ENCODE measurements at places on chromosomes 5 and 9.

- DNase-seq, result peak; percentile 37
Measured at GRCh38 chr9:121871431-121872025, 220.1 kb downstream of the DAB2IP start.

- no peak for DNase-seq
Measured at GRCh38 chr5:134127376-134127861, 12.9 kb downstream of the TCF7 start.

DNA sequence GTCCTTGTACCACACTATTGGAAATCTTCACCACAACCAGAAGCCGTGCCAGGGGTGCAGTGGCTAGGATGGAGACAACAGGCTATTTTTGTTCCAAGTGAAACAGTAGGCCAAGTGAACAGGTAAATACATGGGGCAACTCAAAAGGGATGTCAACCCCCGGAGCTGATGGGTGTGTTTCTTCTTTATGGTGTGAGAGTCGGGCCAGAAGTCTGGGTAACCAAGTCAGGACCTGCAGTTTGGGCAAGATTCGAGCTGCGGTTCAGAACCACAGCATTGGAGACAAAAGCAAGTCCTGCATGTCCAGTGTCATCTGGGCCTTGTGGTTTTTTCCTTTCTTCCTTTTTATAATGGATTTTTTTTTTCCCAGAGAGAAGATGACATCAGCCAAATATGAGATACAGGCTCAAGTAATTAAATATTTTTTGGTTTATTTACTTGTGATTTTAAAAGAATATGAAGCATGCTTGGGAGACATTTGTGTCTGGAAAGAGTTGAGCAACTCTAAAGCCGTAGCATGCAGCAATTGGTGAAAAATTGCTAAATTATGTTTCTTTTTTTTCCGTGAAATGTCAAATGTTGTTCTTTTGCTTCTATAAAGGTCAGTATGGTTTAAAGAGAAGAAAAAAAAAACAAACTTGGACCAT, 261.6 kb downstream of the ARRDC3 start:
- no peak for DNase-seq

DNA sequence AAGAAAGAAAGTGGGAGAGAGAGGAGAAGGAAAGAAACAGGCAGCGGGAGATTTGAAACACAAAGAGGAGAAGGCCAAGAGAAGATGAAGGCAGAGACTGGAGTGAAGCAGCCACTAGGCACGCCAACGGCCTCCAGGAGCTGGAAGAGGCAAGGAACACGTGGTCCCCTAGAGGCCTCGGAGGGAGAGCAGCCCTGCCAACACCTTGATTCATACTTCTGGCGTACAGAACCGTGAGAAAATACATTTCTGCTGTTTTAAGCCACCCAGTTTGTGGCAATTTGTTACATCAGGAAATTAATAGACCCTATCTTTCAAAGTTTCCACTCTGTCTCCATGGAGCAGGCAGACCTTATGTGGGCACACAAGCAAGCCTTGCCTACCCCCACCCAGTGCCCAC, 133.4 kb downstream of the ACTL7B start:
- DNase-seq, result no peak

GRCh38 chr9:28801144-28801799, 1228.0 kb upstream of the C9orf72 start:
- peak; percentile 62 for DNase-seq

DNA sequence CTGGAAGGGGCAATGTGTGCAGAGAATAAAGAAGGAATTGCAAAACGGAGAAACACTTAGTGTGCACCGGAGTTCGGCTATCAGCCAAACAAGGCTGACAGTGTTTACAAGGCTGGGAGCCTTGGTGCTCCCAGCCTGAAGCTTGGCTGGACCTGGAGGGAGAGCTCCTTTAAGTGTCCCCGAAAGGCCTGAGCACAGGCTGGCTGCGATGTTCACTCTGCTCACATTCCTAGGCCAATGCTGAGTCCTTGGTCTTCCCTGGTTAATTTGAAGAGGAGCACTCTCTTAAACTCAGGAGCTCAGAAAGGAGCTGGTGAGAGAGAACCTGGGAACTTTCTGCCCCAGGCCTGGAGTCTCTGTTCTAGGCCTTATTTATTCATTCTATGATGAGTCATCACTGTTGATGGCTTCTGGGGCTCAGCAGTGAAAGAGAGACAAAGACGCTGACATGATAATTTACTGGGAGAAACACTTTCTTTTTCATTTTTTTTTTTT, 88.6 kb upstream of the MYO10 start:
- peak; percentile 42 for DNase-seq

DNA sequence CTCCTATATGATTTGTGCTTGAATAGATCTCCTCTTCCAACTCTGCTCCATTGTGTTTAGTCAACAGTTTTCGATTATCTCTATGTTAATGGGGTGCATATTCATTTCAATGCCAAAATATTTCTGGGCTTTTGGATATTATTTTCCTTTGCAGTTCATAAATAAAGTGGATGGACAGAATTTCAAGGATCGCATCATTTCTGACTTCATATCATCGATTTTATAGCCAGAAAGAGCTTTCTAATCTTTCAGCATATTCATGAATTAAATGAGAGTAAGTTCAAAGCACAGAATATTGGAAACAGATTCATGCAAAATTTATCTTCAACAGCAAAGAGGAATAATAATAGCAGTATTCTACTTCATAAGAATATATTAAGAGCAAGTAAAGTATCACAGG, 60.0 kb upstream of the MINAR2 start:
- no peak for DNase-seq

DNA sequence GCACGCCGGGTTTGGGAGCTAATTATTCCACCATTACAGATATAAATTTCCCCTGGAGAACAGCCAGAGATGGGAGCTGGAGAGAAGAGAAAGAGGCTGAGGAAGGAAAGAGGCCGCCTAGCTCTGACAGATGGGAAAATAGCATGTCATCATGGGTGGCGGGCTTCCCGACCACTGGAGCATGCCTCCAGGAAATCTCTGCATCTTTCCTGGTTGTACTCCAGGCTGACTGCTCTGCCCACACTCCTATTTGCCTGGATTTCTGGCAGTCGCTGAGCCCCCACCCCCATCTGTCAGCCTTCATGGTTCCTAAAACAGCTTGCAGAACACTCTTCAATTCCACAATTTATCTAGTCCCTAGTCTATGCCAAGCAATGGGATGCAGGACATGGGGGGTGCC, 14.3 kb upstream of the GABRP start:
- no peak for DNase-seq

GRCh38 chr5:60585618-60586017, 114.3 kb downstream of the DEPDC1B start:
- no peak for DNase-seq

GRCh38 chr9:91241909-91242308, 119.8 kb downstream of the AUH start:
- no peak for DNase-seq

- no peak for DNase-seq
Measured at GRCh38 chr5:168317096-168317520, 25.7 kb downstream of the WWC1 start.

GRCh38 chr5:170306381-170306831, 8.8 kb upstream of the LCP2 start:
- DNase-seq, result peak; percentile 49

DNA sequence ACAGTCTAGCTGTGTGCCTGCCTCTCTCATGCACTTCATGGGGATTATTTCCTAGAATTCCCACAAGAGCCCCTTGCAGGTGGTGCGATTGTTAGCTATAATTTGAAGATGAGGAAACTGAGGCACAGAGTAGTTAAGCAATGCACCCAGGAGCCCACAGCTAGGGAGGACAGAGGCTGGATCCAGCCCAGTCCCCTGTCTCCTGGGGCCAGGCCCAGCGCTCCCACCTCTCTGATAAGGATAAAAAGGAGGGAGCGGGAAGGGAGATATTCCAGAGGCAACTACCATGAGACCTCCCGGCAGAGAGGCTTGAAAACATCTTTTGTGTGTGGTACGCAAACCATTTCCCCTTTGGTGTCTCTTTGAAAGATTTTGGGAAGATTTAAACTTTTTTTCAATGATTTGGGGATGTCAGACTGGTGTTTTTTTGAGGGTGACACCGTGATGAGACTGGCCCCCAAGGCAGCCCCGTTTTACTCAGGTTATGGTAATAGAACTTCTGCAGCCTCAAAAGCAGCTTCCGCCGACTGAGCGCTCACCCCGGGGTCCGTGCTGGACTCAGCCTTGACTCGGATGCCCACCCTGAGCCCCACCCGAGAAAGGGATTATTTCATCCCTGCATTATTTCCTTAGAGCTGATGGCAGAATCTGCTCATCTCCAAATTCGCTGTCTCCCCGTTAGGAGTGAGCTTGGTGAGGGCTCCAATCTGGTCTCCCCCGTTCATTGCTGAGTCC, 144.7 kb upstream of the IER5L start:
- no peak for DNase-seq

- no peak for DNase-seq
Measured at GRCh38 chr5:126066836-126067235, 356.4 kb upstream of the GRAMD2B start.

- DNase-seq, result no peak
Measured at GRCh38 chr5:59137846-59138245, 555.0 kb downstream of the RAB3C start.

DNA sequence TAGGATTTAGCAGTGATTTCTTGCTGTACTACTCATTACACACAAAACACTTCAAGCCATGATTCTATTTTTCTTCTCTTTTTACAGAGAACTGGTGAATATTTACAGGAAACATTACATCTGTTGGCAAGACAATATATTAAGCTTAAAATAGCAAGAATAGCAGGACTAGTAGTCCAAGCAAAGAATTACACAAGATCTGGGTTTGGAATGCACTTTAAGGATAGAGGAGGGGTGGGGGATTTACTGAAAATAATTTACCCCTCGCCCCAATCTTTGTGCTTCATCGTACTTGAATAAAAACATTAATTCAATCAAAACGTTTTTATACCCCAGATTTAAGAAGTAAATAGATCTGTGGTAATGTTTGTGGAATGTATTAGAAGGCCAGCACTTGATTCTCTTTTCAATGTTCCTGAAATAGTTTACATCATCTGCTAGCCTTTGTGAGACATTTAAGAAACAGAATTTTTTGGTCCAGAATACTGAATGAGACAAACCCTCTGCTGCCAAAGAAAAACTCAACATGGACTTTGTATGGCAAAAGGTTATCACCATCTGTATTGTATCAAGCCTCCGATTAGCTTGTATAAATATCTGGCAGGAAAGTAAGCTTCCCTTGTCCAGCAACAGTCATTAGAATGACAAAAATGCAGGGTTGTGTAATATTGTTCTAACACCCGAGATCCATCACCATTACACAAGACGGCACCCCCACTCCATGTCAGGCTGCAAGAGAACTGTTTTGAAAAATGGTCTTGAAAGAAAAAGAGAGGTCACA, 23.8 kb downstream of the SVEP1 start:
- peak; percentile 77 for DNase-seq

DNA sequence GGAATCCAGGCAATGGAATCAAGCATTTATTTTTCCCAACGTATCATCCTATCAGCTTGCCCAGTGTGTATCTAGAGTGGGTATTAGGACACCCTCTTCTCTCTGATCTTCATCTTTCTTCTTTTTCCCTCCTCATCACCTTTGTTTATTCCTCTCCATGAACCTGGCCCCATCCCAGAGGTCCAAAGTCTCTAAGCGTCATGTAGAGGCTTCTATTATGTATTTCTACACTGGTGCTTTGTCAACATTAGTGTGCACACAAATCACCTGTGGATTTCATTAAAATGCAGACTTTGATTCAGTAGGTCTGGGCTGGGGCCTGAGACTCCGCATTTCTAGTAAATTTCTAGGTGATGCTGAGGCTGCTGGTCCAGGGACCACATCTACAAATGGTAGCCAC, 19.8 kb upstream of the PIP5K1B start:
- no peak for DNase-seq

DNA sequence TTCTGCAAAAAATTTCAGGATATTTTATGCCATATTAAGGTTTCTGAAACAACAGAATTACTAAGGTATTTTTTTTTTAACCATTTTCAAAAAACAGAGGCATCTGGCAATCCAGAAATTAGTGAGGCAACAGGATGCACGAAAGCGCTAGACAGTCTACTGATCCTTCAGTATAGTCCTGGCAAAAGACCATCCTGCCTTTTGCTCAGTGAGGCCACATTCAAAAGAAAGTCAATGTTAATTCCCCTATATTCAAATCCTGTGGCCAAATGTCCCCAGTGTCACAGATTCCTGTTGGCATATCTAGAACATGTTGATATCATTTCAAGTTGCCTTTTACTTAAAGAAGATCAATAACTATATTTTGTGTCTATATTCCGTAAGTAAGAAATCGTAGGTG, 13.1 kb upstream of the NFIB start:
- DNase-seq, result no peak

DNA sequence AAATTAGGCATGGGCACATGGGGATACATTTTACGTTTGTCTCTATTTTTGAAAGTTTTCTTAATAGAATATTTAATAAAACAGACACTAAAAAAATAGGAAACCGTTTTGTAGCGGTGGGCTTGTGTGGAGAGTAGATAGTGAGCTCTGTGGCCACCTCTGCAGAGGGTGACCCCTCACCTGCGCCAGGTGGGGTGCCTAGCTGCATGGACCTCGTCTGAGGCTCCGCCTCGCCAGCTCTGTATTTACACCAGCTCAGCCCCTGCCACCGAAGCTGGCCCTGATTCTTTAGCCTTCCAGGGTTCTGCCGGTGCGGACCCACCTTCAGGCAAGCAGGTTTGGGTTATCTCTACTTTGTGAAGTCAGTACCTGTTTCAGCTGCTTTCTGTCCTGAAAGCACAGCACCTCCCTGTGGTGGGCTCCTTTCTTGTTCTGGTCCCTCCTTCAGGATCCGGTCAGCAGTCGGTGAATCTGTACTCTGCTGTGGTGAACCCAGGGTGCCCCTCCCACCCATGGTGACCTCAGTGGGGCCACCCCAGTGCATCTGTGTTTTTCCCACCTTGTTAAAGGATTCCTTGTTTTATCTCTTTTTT, 105.2 kb upstream of the CACNA1B start:
- DNase-seq, result no peak

Measured in LHCN-M2 (cell line).